Activated CD4-positive, alpha-beta T cell treated with anti-CD3 and anti-CD28 coated beads, Interleukin-2, amount 10 ng/mL, durations not matched to agents 7 days and 5 days (primary cell): ENCODE measurements at places on chromosomes 4 and X. TPM values are rescaled to one million over a fixed set of nuclear protein-coding genes. Genes with fewer than 3 reads are reported as not detected.

GPRIN3 gene
- total RNA-seq = 57.4 TPM

GRCh38 chr4:8457646-8458252, 17.2 kb downstream of the TRMT44 start:
- no peak for DNase-seq

GRCh38 chr4:74623041-74623440, 171.3 kb downstream of the BTC start:
- DNase-seq = peak; percentile 14

GRCh38 chr4:5018603-5019002, 655 bp downstream of the CYTL1 start:
- DNase-seq = no peak

DNA sequence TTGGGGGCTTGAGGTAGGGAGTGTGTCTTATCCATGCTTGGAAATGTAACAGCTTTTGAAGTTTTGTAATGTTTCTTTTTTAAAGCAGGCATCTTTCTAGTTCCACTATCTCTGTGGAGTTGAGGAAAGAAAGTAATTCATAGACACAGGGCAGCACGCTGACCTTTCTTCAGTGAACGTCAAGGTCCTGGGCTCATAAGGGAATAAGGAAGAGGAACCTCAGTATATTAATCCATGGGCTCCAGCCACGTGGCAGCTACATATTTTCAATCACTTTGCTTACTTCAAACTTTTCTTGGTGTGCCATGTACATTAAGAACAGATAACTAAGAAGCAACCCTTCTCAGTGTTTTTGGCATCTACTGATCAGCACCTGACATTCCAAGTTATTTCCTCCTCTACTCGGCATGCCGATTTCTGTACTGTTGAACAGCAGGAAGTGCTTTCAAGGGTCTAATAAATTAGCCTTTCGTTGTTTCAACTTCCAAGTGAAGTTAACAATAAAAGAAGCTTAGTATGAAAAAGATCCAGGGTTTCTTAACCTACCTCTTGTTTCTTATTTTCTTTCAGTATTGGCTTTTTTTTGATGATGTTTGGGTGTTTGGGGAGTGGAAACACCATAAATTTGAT, 88.2 kb downstream of the SORBS2 start:
- DNase-seq = no peak

VCX3A gene
- total RNA-seq = not detected

PABPC5 gene
- total RNA-seq = not detected

SPANXB1 gene
- total RNA-seq = not detected

HELQ gene
- total RNA-seq = 14.0 TPM

DNA sequence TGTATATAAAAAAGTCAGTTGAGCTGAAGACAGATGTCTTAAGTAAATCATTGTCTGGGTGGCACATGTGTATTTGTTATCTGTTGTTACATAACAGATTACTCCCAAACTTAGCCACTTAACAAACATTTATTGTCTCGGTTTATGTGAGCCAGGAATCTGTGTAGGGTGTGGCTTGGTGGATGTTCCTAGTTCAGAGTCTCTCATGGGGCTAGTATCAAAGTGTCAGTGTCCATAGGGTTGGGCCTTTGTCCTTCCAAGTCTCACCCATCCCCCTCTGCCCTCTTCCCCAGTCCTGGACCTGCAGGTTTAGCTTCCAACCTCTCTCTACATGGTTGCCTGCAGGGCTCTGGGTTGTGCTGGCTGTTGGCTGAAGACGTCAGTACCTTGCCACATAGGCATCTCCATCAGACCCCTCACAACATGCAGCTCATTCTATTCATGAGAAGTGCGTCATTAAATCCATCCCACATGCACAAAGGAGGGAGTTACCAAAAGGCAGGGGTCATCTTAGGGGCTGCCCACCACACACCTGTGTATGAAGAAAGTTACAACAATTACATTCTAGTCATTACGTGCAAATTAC, 127.5 kb downstream of the HS3ST1 start:
- no peak for DNase-seq

TMPRSS11B gene
- not detected for total RNA-seq

DNA sequence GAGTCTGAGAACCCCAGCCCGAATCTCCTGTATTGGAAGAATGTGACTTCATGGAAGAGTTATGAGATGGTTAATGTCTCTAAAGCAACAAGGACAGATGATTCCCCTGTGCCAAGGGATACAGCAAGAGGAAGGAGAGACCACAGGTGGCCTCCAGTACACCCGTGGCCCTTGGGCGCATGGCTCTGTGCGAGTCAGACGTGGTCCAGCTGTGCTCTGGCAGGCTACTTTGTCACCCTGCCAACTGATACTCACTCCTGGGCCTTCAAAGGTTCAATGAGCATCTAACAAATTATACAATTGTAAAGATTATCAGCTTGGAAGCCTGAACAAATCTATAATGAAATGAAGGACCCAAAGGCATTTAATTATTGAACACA, 71.7 kb downstream of the NYX start:
- DNase-seq = no peak

NUDT6 gene
- total RNA-seq = 11.8 TPM

ALB gene
- not detected for total RNA-seq

DNA sequence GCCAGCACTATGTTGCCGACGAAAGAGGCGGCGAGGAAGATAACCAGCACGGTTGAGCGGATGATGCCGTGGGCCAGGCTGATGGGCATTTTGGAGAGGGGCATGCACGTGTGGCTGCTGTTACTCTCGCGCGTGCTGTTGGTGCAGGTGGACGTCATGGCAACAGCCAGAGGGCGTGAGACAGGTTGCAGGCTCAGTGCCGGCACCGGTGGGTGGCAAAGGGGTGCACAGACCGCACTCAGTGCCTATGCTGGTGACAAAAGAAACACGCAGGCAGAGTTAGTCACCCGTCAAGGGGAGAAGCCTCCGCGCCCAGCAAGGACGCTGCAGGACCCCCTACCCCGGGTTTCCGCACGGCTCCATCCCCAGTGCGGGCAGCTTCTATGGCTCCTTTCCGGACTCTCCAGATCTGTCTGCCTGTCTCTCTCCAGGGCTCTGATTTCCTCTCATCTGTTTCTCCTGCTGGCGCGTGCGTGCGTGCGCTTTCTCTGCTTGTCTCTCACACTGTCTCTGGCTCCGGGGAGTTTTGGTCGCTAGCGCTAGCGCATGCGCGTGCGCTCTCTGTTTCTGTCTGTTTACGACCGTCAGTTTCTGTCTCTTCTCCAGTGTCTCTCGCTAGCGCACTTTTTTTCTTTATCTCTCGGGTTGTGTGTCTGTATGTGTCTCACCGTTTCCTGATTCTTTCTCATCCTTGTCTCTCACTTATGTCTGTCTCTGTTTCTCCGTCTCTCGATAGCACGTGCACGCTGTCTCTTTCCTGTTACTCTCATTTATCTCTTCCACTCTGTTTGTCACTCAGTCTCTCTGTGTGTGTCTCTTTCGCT, 2.1 kb downstream of the GPR101 start:
- DNase-seq = peak; percentile 53

DNA sequence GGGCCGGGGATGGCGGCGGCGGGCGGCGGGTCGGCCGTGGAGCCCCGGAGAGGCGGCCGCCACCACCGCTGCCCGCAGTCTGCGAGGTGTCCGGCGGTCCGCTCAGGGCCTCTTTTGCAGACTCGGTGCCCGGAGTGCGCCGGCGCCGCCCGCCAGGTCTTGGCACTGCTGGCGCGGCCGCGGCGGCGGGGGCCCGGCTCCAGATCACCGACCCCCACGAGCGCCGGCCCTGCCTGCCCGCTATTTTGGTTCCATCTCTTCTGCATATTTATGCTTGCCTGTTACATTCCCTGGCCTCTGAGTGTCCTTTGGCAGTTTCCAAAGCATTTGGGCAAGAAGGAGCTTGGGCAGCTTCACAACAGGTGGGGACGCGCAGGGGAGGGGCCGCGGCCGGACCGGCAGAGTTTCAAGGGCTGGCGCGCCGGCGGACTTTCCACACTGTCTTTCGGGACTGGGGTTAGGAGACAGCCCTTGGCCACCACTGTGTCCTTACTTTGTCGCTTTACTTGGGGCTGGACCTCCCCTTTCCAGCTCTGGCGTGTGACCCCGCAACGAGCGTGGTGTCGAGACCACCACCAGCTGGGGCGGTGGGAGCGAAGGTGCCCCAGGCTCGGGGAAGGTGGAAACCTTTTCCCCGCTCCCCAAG, 668 bp upstream of the TAPT1 start:
- peak; percentile 22 for DNase-seq

FGFBP1 gene
- not detected for total RNA-seq

NXF2B gene
- total RNA-seq = not detected

DNA sequence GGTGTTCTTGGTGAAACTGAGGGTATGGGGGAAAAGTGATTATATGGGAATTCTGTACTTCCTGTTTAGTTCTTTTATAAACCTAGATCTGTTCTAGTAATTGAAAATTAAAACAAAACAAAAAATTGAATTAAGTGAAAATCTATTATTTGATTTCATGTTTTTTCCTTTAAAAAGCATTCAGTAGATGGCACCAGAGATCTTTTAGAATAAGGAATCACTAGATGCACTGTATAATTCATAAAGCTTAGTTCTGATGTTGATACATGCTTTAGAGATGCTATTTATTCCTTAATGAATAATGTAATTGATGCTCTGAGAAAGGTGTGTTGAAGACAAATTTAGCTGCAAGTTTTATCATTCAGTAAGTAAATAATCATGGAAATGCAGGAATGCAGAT, 87.3 kb downstream of the LCORL start:
- no peak for DNase-seq

H2BW2 gene
- total RNA-seq = not detected

GRCh38 chr4:4677556-4678522, 136.0 kb upstream of the STX18 start:
- no peak for DNase-seq

DNA sequence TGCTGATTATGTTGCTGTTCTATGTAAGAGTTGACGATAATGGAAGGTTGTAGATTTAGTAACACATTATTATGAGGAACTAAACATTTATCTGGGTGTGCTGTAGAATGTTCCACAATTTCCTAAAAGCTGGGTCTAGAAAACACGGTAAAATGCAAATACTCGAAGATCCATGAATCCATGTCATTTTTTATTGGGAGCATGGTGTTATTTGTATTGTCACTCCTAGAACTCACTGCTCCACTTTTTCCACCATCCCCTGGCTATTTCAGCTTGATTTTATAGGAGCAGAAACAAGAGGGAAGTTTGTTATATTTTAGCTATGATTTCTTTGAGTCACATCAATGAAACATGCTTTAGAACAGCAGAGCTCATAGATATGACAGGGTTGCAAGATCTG, 155.0 kb upstream of the ANK2 start:
- DNase-seq = no peak
